ENCODE measurements at places on chromosomes 12 and 14. TPM values are rescaled to one million over a fixed set of nuclear protein-coding genes. Genes with fewer than 3 reads are reported as not detected.

The NPFF gene
- not detected for total RNA-seq

The ANKRD33 gene
- not detected for total RNA-seq

The SIX6 gene
- total RNA-seq = not detected

The MYH6 gene
- total RNA-seq = not detected

The RERGL gene
- not detected for total RNA-seq

The CBLN3 gene
- total RNA-seq = 6.1 TPM

The NANOG gene
- total RNA-seq = 0.50 TPM

The CLEC4D gene
- not detected for total RNA-seq

The CCDC38 gene
- total RNA-seq = not detected

The TCP11L2 gene
- total RNA-seq = 42.7 TPM

The TAMALIN gene
- total RNA-seq = 25.5 TPM

The MGAT4C gene
- 0.65 TPM for total RNA-seq

The ZBTB39 gene
- total RNA-seq = 7.0 TPM

The TNFAIP2 gene
- total RNA-seq = 2.9 TPM

The NRXN3 gene
- total RNA-seq = 26.4 TPM

The TAS2R30 gene
- 3.4 TPM for total RNA-seq

The DEGS2 gene
- 0.19 TPM for total RNA-seq

The ST8SIA1 gene
- total RNA-seq = 3.6 TPM

The TDRD9 gene
- not detected for total RNA-seq

The KRT72 gene
- total RNA-seq = not detected

The OLR1 gene
- total RNA-seq = not detected

The VDR gene
- 2.7 TPM for total RNA-seq

The TAS2R9 gene
- total RNA-seq = not detected

The GNB3 gene
- 8.3 TPM for total RNA-seq

The ASIC1 gene
- total RNA-seq = 3.0 TPM

The KRT79 gene
- total RNA-seq = not detected

The KCNC2 gene
- total RNA-seq = not detected

All from osteocyte (in vitro differentiated cells).